ENCODE measurements at places on chromosomes 6 and 20. TPM values are rescaled to one million over a fixed set of nuclear protein-coding genes. Genes with fewer than 3 reads are reported as not detected.

- peaks cover 3% of the 10 kb centered on the region for H3K36me3 ChIP-seq
- peaks cover 27% of the 10 kb centered on the region for H3K4me1 ChIP-seq
- no peak for DNase-seq
- H3K4me3 ChIP-seq: no peak overlapping the region
- no peaks in the 10 kb centered on the region for H3K27me3 ChIP-seq
Observed at GRCh38 chr6:11977193-11977592, 34.9 kb upstream of the HIVEP1 start.

DNA sequence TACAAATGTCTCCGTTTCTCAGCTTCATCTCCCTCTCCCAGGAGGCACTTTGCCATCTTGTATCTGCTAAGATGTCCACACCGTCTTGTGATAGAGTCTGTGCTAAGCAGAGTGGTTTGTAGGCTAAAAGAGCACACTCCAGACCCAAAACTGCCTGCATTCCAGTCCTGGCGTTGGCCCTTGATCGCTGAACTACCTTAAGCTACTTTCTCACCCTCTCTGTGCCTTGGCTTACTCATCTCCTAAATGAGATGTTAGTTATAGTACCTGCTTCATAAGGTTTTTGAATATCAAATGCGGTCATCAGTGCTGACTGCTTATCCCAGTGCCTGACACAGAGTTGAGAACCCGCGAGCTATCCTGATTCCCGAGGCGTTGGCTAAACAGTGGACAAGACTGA lies 14.0 kb downstream of the CASS4 start:
- no peak for DNase-seq
- no peak overlapping the region for H3K4me3 ChIP-seq
- no peaks in the 10 kb centered on the region for H3K27me3 ChIP-seq
- peak overlapping the region; percentile 6 for H3K27ac ChIP-seq

DNA sequence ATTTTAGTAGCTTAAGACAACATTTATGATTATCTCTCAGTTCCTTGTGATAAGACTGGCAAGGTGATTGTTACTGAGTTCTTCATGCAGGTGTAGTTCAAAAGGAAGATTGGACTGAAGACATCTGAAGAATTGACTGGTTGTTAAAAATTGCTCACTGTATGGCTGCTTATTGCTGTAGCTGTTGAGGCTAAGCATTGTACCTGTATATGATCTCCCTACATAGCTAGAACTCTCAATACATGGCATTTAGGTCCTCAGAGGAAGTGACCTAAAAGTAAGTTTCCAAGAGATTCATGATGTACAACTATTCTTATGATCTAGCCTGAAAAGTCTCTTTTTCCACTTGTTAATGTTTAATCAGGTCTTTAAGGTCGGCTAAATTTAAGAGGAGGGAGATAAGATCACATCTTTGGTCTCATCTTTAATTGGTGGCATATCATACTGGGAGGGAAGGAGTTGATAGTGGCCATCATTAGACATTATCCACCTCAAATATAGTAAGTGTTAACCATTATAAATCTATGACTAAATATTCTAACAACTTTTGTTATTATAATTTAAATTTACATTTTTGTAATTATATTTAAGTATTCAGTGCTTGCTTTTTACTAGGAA lies 401.2 kb upstream of the EPHA7 start:
- no peak for DNase-seq
- no peaks in the 10 kb centered on the region for H3K36me3 ChIP-seq
- H3K27ac ChIP-seq: no peak overlapping the region
- H3K27me3 ChIP-seq: no peaks in the 10 kb centered on the region
- H3K4me3 ChIP-seq: no peak overlapping the region

Gene SLC22A2
- total RNA-seq: not detected

DNA sequence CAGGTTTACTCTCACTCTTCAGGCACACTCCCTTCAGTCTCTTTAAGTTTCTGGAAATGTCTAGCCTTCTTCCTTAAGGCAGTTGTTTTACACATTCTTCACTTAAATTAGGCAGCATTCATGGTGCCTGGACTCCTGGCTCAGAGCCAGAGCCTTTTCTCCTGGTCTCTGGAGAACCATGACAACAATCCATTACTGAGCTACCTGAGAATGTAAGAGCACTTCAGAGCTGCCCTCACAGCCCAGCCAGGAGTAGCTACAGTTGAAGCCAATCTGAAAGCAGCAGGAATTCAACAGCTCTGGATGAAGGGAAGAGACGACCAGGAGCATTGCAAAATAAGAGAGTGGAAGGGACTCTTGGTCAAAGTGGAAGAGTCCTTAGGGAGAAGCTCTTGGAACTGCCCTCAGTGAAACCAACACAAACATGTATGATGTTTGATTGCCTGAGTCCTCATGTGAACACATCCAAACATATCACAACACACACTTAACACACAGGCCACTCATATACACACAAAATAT lies 416.8 kb upstream of the SPTLC3 start:
- no peaks in the 10 kb centered on the region for H3K36me3 ChIP-seq
- no peak overlapping the region for H3K27ac ChIP-seq
- no peaks in the 10 kb centered on the region for H3K4me1 ChIP-seq
- no peak overlapping the region for H3K4me3 ChIP-seq
- DNase-seq: no peak

Gene HEY2
- total RNA-seq: not detected

DNA sequence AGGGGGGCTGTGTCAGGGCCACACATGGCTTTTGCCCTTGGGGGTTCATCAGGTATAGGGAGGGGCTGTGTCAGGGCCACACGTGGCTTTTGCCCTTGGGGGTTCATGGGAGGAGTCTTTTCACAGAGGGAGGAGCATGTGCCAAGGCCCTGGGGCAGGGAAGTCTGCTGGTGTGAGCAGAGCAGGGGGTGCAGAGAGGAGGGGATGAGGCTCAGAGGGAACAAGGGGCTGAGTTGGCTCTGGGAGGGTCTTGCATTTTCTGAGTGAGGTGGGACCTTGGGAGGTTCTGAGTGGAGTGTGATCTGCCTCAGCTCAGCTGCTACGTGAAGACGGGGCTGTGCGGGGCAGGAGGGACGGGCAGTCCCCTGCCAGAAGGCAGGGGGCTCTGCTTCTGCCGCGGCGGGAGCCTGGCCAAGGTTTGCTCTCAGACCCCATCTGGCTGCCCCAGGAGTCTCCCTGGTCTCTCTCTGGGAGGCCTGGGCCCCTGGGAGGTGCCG lies 6.0 kb upstream of the SOX18 start:
- no peak overlapping the region for H3K4me3 ChIP-seq
- H3K36me3 ChIP-seq: no peaks in the 10 kb centered on the region
- H3K27ac ChIP-seq: no peak overlapping the region
- peaks cover 27% of the 10 kb centered on the region for H3K27me3 ChIP-seq

DNA sequence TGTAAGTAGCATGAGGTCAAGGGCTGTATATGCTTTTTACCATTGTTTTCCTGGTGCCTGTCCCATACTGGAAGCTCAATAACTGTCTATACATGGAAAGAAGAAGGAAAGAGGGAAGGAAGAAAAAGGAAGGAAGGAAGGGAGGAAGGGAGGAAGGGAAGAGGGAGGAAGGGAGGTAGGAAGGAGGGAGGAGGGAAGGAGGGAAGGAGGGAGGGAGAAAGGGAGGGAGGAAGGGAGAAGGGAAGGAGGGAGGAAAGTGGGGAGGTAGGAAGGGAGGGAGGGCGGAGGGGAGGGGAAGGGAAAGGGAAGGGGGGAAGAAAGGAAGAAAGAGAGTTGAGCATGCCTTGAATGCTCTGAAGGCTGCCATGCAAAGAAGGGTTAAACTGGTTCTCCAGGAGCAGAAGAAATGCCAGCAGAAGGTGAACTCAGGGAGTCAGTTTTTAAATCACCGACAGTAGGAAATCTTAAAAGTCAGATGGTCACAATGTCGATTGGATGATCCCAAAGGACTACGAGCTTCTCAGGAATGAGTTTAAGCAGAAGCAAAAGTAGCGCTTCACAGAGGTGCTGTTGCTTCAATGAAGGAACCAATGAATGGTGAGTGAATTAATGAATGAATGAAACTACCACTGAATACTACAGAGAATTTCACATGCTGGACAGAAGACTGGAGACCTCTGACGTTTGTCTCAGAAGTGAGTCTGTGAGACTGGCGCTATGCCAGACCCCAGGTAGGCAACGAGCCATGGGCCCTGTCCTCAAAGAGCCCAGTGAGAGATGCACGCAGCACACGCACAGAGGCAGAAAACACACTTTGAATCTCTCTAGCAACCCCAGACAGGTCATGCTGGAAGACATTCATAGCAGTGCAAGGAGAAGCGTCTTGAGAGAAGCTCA lies 117.6 kb downstream of the MRPL14 start:
- DNase-seq: no peak
- H3K36me3 ChIP-seq: no peaks in the 10 kb centered on the region
- peaks cover 4% of the 10 kb centered on the region for H3K4me1 ChIP-seq
- peaks cover 19% of the 10 kb centered on the region for H3K27me3 ChIP-seq
- H3K4me3 ChIP-seq: no peak overlapping the region

DNA sequence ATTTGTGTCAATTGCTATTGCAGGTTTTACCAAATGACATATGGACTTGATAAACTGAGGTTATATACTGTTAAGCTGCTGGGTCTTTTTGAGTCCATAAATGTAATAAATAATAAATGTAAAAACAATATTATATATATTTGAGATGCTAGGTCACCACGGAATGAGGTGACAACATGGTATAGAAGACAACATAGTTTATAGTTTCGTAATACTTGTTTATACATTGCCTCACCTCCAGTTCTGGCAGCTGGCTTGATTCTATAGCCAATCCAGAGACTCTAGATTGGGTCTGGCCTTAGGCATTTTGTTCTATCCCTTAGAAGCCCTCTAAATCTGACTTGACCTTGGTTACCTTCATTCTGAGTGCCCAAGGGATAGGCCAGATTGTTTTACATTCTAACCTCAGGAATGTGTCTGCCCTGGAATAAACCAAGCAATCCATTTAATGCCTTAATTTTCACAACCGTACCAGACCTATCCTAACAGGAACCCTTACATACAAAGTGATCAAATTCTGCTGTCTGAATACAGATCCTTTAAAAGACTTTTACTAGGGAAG lies 61.5 kb upstream of the STXBP5 start:
- no peak overlapping the region for H3K27ac ChIP-seq
- no peaks in the 10 kb centered on the region for H3K27me3 ChIP-seq
- H3K4me3 ChIP-seq: no peak overlapping the region
- no peaks in the 10 kb centered on the region for H3K36me3 ChIP-seq
- DNase-seq: no peak

GRCh38 chr20:9608639-9609340 lies 94.4 kb downstream of the LAMP5 start:
- H3K4me3 ChIP-seq: no peak overlapping the region
- no peak for DNase-seq
- no peak overlapping the region for H3K27ac ChIP-seq

DNA sequence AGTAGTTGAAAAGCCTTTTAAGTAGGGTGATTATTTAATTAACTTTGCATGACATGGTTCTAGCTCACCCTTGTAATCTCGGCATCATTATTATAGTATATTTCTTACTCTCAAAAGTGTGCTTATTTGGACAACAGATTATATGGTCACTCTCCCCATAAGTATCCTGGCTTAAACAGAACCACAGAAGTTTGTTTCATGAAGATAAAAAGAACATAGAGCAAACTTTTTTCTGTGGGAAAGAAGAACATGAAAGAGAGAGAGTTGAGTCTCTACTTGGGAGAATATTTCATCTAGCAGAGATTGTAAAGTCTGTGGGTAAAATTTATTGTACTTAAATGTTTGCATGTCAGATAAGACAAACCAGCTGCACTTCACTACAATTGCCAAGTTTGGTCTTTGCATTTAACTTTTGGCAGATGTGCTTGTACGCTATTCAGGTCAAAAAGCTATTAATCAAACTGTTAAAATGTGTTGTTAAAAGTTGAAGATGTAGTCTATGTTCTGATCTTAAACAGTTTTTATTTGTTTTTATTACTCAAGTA lies 33.4 kb upstream of the PRIM2 start:
- H3K4me3 ChIP-seq: no peak overlapping the region
- DNase-seq: no peak
- H3K27me3 ChIP-seq: peaks cover 25% of the 10 kb centered on the region
- no peaks in the 10 kb centered on the region for H3K36me3 ChIP-seq

GRCh38 chr6:47059216-47059885 lies 17.2 kb upstream of the ADGRF1 start:
- no peak overlapping the region for H3K4me3 ChIP-seq
- H3K4me1 ChIP-seq: no peaks in the 10 kb centered on the region
- H3K36me3 ChIP-seq: no peaks in the 10 kb centered on the region
- H3K27ac ChIP-seq: no peak overlapping the region

- no peak for DNase-seq
- no peak overlapping the region for H3K4me3 ChIP-seq
- H3K36me3 ChIP-seq: no peaks in the 10 kb centered on the region
- no peak overlapping the region for H3K27ac ChIP-seq
- no peaks in the 10 kb centered on the region for H3K4me1 ChIP-seq
Observed at GRCh38 chr6:36743538-36744303, 46.1 kb downstream of the RAB44 start.

DNA sequence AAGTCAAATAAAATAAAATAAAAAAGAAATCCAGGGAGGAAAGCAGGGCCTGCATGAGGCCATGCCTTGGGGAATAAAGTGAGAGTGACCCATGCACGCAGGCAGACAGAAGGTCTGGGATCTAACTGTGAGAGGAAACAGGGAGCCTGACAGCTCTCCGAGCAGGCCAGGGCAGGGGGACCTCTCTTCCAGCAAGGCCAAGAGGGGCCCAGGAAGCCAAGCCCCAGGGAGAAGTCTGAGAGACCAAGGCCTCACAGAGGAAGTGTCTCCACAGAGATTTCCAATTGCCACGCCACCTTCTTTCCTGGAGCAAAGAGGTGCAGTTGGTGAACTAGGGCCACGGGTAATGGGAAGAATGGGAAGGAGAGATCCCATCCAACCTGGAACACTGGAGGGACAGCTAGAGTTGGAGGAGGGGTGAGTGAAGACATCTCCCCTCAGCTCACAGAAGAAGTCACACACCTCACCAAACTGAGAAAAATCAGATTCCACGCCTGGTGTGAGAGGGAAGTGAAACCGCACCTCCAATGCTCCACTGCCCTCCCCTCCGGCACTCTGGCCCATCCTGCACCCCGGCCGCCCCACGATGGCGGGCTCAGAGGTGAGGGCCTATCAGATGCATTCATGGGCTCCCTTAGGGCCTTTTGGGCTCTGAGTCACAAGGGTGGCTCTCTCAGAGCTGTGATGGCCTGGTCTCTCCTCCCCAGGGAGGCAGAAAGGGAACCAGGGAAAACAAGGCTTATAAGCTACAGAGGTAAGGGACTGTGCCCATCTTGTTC lies 25.1 kb upstream of the TAF8 start:
- H3K27me3 ChIP-seq: no peaks in the 10 kb centered on the region
- H3K36me3 ChIP-seq: peaks cover 57% of the 10 kb centered on the region
- peak overlapping the region; percentile 96 for H3K27ac ChIP-seq

GRCh38 chr20:42190084-42190483 lies 571.9 kb upstream of the CHD6 start:
- no peak overlapping the region for H3K4me3 ChIP-seq
- no peak for DNase-seq
- no peaks in the 10 kb centered on the region for H3K36me3 ChIP-seq
- H3K27ac ChIP-seq: no peak overlapping the region
- no peaks in the 10 kb centered on the region for H3K4me1 ChIP-seq

Gene SLCO4A1
- total RNA-seq: 55.0 TPM

GRCh38 chr6:50959081-50959641 lies 140.5 kb downstream of the TFAP2B start:
- H3K36me3 ChIP-seq: no peaks in the 10 kb centered on the region
- no peak overlapping the region for H3K4me3 ChIP-seq
- DNase-seq: no peak
- H3K27me3 ChIP-seq: no peaks in the 10 kb centered on the region

Gene ID1
- 0.36 TPM for total RNA-seq

Gene SLA2
- total RNA-seq: 70.6 TPM

- H3K27ac ChIP-seq: no peak overlapping the region
- no peak for DNase-seq
- no peaks in the 10 kb centered on the region for H3K36me3 ChIP-seq
- no peaks in the 10 kb centered on the region for H3K27me3 ChIP-seq
- no peaks in the 10 kb centered on the region for H3K4me1 ChIP-seq
Observed at GRCh38 chr6:39819676-39820075, 27.5 kb downstream of the DAAM2 start.
